OCI-LY7 (cell line): ENCODE measurements at places on chromosomes 4 and X.

- no peak for DNase-seq
Measured at GRCh38 chr4:94251094-94251493, 43.4 kb downstream of the SMARCAD1 start.

GRCh38 chrX:47634871-47635575 lies 5.3 kb upstream of the CFP start:
- DNase-seq, result no peak

GRCh38 chrX:24761306-24761705 lies 67.6 kb downstream of the POLA1 start:
- DNase-seq, result no peak

DNA sequence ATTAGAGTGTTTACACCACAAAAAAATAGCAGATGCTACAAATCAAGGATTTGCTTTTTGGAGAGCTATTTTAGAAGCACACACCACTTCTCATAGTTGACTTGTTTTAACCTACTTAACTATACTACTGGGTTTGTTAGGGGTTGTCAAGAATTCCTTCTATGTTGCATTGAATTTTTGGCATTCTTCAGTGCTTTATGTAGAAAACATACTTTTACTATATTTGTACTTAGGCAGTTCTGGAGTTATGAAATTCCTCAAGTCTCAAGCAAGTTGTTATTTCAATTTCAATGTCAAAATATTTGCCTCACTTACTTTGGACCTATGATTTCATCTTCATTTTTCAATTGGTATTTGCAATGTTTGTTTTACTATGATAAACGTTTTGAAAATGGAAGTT lies 449.6 kb downstream of the GLUD2 start:
- DNase-seq, result no peak

DNA sequence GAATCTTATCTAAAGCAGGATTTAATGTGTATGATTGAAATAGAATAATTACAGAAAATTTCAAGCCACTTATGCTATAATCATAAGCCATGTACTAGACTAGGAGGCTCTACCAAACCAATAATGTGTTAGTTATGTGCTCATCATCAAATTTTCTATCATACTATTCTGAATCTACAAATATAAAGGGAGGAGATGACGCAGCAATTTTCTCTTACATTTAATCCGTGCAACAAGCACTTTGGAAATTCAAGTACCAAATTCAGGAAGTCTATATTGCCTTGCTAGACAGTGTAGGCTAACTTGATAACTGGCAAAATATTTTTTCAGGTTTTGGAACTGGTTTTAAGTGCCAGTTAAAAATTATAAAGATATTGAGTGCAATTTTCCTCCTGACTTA lies 283.5 kb downstream of the C4orf33 start:
- no peak for DNase-seq

DNA sequence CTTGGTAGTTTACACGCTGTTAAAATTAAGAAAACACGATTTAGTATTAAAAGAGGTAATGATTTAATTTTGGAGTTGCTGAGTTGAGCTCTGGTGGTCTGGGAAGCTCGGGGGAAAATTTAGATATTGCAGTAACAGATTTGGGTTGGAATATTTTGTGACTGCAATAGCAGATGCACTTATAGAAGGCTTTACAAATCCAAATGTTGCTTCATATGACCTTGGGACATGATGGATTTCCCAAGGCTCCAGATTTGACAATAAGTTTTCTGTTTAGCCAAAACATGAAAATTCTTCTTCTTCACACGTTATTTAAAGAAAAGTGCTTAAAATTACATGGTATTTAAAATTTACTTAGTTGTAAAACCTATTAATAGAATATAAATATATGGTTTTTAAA lies 302.0 kb downstream of the SPRY1 start:
- no peak for DNase-seq
